ENCODE measurements at places on chromosomes 12 and 14.

DNA sequence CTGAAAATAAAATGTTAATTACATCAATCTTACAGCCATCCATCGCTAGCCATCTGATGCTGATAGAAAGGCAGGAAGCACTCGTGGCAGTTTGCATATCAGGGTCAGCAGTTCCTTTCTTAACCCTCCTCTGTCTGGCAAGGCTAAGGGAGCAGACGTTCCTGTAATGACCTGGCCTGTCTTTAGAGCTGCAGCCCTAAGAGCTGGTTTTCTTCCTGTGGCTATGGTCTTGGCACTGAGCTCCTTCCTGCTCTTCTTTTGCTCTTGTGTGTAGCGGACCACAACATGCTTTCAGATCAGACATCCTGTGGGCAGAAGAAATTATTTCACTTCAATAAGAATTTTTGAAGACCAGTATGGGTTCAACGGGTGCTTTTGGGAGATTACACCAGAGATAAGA, 170.4 kb downstream of the DAD1 start:
- no peak for DNase-seq

DNA sequence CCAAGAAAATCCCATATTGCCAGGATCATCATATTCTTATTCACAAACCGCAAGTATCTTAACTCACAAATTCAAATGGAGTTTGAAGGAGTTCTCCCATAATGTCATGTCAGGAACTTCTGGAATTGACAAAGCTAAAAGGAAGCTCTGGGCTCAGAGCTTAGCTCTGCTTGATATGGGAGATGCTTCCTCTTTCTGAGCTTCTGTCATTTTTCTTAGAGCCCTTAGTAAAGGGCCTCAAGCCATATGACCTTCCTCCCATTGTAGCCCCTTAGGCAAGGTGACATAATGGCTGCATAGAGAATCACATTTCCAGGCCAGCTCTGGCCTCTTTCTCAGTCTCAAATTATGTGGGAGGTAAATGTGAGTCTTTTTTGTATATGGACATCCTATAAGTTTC, 40.9 kb downstream of the SLC4A8 start:
- no peak for DNase-seq

DNA sequence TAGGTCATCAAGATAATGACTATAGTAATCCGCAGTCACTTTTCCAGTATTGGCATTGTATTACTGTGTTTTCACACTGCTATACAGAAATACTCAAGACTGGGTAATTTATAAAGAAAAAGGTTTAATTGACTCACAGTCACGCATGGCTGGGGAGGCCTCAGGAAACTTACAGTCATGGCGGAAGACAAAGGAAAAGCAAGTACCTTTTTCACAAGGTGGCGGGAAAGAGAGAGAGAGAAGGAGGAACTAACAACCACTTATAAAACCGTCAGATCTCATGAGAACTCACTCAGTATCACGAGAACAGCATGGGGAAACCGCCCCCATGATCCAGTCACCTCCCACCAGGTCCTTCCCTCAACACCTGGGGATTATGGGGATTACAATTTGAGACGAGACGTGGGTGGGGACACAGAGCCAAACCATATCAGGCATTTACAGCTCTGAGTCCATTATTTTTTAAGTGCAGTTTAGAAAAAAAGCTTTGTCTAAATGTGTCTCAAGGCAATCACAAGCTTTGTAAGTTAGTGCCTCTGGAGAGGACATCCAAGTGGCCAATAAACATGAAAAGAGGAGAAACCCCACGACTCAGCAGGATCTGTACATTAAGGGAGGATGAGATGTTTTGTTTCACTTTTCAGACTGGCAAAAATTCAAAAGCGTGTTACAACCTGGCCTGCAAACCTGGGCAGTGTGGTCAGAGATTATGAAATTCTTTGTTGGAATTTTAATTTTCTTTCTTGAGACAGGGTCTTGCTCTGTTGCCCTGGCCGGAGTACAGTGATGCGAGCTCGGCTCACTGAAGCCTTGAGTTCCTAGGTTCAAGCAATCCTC, 82.0 kb downstream of the DNAH10 start:
- no peak for DNase-seq

DNA sequence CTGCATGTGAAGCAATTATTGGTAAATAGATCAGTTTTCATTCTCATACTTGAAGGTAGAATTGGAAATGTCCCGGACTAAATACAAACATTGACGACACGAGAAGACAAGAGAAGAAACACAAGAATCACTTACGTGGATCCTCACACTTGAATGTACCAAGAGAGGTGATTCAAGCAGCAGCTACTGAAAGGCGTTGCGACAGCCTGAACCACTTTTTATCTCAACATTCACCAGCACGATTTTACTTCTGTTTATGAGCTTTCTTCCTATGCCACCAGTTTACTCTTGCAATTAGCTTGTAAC, 3.6 kb upstream of the FZD10 start:
- no peak for DNase-seq

- no peak for DNase-seq
Measured at GRCh38 chr12:24048446-24048845, 99.0 kb upstream of the SOX5 start.

GRCh38 chr12:9796346-9796745, 30.9 kb upstream of the KLRF1 start:
- no peak for DNase-seq

DNA sequence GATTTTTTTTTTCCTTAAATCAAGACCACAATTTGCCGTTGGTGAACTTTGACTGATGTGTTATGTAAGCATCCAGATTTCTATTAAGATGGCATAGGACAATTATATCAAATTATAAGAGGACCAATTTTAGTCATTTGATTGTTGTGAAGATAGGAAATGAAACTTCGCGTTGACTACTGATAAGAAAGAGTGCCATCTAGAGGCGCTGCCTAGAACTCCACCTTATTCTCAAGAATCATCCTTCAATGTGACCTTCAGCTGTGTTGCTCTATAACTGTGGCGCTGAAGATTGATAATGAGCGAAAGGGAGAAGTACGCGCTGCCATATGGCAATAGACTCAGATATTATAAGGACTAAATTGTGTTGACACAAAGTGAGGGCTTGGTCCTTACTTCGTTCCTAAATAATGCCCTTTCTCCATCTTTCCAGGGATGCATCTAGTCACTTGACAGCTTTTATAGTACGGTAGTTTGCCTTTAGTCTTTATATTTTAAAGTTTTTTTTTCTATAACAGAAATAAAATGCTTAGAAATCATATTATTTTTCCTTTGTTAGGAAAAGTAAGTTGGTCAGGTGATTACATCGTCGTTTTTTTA, 350.8 kb upstream of the STXBP6 start:
- DNase-seq = peak; percentile 29

- DNase-seq = no peak
Measured at GRCh38 chr12:29771165-29771564, 12.6 kb downstream of the TMTC1 start.

GRCh38 chr12:75366629-75367028, 24.3 kb upstream of the GLIPR1L2 start:
- no peak for DNase-seq

GRCh38 chr12:92133171-92133570, 12.5 kb downstream of the BTG1 start:
- DNase-seq = no peak

DNA sequence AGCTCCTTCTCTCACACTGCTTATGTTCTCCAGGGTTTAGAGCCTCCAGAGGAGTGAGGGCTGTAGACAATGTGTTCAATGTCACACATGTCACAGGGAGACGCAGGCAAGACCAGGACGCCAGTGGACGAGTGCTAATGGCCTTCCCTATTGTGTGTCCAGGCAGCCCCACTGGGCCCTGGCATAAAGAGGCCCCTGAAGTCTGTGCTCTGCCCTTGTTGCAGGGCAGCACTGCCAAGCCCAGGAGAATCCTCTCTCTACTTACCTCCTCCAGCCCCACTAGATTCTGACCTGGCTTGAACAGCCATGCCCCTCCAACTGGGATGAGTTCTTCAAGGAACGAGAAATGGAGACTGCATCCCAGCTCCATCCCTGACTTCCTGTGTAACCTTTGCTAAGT, 24.8 kb upstream of the TMEM106C start:
- no peak for DNase-seq

DNA sequence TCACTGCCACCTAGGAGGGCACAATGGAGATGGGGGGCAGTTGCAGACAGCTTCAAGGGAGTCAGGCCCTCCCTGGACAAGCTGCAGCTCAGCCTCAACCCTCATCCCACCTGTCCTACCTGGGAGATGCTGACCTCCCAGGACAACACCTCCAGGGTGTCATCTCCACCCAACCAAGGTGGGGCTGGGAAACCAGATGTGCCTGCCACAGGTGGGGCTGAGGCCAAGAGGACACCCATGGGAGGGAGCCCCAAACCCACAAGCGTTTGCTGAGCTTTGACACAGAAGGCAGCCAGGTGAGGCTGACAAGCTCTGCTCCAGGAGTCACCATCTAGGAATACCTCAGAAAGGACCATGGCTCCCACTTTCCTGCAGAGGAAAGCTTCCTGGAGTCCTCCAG, 31.5 kb downstream of the ZFP36L1 start:
- DNase-seq = no peak

GRCh38 chr14:106060276-106060975, 534.0 kb downstream of the TMEM121 start:
- no peak for DNase-seq

GRCh38 chr12:49673446-49674317, 33.5 kb downstream of the FMNL3 start:
- peak; percentile 90 for DNase-seq

GRCh38 chr14:77067632-77068516, 30.2 kb upstream of the CIPC start:
- peak; percentile 76 for DNase-seq

GRCh38 chr12:12158858-12159257, 88.1 kb downstream of the BCL2L14 start:
- DNase-seq = no peak

GRCh38 chr14:70887207-70887681, 20.0 kb upstream of the PCNX1 start:
- no peak for DNase-seq

DNA sequence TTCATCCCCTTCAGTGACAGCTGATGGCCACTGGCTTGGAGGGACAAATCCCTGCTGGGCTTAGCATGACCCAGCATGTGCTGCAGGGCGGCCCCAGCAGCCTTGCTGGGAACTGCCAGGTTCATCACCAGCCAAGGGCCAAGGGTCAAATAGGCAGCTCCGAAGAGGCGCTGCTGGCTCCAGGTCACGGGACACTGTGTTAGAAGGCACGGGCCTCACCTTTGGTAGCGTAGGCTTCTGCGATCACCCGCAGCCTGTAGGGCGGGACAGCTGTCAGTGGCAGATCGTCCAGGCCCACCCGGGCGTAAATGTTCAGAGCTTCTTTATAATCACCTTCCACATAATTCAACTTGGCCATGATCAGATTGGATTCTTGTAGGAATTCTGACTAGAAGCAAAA, 35.7 kb downstream of the TTC7B start:
- no peak for DNase-seq

- no peak for DNase-seq
Measured at GRCh38 chr14:98510392-98510791, 761.6 kb downstream of the BCL11B start.

Measured in posterior cingulate gyrus (tissue), 11 donors.